Stimulated activated CD8-positive, alpha-beta memory T cell treated with anti-CD3 and anti-CD28 coated beads, Interleukin-4, amount 100 ng/mL, for 1 hour (primary cell): ENCODE measurements at places on chromosomes 2 and 18.

DNA sequence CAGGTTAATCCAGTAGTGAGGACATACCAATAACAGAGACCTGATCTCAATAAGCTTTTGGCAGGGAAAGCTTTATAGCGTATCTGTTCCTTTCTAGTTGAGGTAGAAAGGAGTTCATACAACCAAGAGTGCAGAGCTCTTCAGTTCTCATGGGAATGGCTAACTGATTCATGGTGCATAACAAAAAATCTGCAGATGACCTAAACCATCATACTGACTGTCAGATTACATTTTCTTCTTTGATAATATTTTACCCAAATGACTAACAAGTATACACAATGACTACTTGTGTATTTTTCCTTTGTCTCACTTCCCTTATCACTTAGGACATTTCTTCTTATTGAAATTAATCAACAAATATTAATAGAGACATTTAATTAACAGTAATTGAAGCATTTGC lies 140.0 kb upstream of the SERTAD2 start:
- DNase-seq: no peak

GRCh38 chr18:35114305-35114704 lies 73.1 kb downstream of the MAPRE2 start:
- no peak for DNase-seq

DNA sequence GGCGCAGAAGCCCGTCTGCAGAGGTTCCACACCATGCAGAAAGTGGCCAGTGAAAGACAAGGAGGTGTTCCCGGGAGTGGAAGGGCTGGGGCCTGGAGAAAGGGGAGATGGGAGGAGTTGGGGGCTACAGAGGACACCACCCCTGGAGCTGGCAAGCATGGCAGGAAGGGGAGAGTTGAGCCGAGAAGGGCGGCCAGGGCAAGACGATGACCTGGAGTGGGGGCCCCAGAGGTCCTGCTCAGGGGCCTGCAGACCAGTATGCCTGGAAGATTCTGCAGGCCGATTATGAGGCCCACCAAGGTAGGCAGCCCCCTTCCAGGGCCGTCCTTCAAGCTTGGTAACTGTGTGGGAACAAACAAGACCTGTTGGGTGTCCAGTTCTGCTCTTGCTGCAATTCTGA lies 33.1 kb downstream of the RBFA start:
- no peak for DNase-seq

GRCh38 chr2:141362311-141362710 lies 768.5 kb downstream of the LRP1B start:
- no peak for DNase-seq

- DNase-seq: no peak
These were observed 26.1 kb upstream of the STAT4 start for GRCh38 chr2:191176801-191177438.

GRCh38 chr18:39751921-39752320 lies 2186.3 kb upstream of the CELF4 start:
- no peak for DNase-seq

- no peak for DNase-seq
These were observed 61.2 kb downstream of the FEZ2 start for GRCh38 chr2:36536776-36537175.

- no peak for DNase-seq
These were observed 656.8 kb downstream of the BCL11A start for GRCh38 chr2:59896499-59897245.
